Activated effector memory CD4-positive, alpha-beta T cell treated with Interleukin-2 at 50 U/mL for 16 hours (primary cell): ENCODE measurements at places on chromosomes 11 and 22.

- DNase-seq, result no peak
Observed at GRCh38 chr11:111961389-111962300, 24.5 kb downstream of the DIXDC1 start.

DNA sequence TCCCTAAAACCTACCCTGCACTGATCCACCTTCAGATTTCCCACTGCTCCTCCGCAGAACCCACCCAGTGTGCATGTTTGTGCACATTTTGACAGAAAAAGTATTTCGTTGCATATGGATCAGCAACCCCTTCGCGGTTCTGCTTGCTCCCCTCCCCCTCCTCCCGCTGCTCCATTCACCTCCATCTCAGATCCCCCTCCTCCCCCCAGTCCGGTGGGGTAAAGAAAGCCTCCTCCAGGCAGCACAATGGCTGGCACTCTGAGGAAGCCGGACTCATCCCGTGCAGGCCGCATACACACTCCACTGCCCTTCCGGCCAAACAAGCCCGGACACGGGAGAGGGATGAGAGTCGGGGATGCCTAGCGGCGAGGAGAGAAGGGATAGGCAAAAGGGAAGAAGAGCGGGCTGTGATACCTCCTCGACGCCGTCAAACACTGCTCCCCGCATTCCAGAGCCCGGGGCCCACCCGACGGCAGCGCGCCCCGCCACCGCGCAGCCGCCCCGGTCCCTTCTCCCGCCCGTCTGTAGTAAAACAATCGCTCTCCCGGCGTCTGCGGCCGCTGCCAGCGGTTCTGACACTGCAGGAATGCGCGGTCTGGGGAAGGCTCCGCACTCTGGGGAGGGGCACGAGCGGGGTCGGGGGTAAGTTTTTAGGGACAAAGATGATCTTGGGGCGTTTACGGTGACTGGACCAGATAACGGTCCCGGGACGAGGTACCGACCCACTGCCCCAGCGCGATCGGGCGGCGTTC, 915 bp downstream of the FEZ1 start:
- no peak for DNase-seq

DNA sequence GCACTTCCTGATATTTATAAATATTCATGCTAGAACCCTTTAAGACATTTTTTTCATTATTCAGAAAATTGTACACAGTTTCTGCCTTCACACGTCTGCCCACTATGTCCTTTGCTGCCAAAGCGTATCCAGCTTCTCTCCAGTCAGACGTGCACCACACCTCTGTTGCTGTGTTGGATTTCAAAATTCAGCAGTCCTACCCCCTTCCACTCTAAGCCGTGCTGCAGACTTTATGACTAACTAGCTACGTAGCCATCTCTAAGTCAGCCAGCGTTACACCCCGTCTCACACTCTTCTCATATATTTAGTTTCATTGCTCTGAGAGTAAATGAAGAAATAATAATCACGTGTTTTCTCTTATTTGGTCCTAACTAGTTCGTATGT, 28.2 kb upstream of the OPCML start:
- no peak for DNase-seq

GRCh38 chr22:39230261-39231196, 14.3 kb downstream of the PDGFB start:
- DNase-seq, result no peak

- no peak for DNase-seq
Observed at GRCh38 chr22:37137903-37138665, 11.6 kb downstream of the IL2RB start.
